ENCODE measurements at places on chromosomes 3 and 15.

- no peak for DNase-seq
Observed at GRCh38 chr3:114308830-114309229, 15.0 kb downstream of the TIGIT start.

- no peak for DNase-seq
Observed at GRCh38 chr3:10408680-10409079, 87.8 kb upstream of the SEC13 start.

DNA sequence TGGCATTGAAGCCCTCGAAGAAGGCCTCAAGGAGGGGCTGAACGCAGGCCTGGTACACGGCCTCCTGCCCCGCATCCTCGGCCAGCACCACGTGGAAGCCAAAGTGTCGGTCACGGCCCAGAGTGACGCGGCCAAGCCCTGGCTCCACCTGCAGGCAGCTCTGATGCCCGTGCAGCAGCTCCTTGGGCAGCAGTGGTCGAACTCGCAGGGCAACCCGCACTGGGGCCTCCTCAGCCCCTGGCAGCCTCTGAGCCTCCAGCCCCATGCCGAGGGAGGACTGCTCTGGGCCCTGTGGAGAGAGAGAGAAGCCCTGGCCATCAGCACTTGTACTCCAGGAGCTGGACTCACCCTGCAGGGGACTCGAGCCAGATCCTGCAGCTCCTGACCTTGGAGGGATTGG, 2.6 kb downstream of the KIF7 start:
- no peak for DNase-seq

DNA sequence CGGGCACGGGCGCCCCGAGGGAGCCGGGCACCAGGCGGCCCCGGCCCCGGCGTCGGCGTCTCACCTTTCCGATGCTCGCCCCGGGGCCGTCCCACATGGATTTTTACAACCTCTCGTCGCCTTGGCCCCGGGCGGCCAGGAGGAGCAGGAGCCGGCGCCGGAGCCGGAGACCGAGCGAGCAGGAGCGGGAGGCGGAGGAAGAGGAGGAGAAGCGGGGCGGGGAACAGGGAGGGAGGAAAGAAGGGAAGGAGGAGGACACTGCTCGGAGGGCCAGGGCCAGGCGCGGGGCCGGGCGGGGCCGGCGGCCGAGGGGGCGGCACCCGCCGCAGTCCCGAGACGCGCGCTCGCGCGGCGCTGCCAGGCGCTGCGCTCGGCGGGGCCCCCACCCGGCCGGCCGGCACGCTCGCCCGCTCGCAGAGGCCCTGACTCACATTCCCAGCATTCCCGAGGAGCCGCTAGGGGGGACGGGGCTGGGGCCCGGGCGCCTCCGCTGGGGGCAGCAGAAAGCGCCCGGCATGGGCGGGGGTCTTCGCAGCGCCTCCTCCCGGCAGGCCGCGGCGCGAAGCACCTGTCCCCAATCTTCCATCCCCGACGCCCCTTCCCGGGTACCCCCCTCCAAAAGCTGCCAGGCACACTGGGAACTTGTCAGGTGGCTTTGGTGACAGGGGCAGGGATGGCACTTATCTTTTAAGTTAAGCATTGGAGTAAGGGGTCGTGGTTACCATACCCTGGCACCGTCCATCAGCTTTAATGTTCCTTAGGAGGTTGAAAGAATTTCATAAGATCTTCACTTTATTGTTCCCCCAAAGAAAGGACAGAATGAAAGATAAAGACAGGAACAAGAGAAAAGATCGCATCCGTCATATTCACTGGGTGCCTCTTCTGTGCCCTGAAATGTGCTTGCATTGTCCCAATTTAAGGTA, at the start of gene ERC2:
TSS of gene ERC2 (minus strand) at position 284 of the 923 bp plus-strand sequence.
- no peak for DNase-seq

DNA sequence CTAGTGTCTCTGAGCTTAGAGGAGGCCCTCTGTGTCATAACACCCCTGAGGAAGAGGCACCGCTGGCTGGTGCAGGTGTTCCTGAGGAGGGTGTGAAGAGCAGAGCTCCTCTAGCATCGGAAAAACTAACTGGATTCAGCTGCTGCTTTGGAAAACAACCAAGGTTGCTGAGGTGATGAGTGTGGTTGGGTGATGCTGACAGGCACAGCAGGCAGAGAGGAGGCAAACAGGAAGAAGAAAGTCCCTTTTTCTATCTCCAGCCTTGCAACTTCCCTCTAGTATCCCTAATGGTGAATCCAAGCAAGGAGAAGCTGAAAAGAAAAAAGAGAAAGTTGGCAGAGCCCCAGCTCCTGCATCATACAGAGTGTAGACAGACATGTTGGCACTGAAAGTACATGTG, 3.8 kb upstream of the OR4F15 start:
- no peak for DNase-seq

DNA sequence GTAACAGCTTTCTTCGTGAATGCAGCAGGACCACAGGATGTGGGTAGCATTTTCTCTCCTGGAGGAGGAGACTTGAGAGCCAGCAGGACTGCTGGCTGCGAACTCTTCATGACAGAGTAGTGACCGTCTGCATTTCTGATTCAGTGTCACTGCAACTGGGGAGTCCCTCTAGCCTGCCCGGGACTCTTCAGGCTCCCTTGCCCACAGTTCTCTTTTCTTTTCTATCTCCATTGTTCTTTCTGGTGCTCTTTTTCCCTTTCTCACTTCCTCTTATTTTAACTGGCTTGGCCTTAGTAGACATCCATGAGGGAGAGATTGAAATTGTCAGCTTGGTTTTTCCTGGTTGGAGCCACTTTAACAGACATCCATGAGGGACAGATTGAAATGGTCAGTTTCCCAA, 49.9 kb upstream of the P2RY1 start:
- no peak for DNase-seq

DNA sequence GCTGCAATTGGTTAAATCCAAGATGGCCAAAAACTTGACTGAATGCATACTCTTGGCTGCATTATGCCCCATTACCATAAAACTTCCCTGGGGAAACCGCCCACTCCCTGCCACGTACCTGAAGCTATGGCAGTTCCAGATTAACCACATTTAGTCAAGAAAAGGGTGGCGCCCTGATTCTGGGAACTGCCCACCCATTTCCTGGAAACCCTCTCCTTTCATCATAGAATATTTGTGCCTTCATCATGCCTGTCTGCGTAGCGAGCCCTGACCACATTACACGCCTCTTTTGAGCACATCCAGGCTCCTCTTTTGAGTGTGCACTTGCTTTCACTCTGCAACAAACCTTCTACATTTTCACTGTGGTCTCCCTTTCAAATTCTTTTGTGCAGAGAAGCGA, 5.2 kb downstream of the LINS1 start:
- peak; percentile 98 for DNase-seq

DNA sequence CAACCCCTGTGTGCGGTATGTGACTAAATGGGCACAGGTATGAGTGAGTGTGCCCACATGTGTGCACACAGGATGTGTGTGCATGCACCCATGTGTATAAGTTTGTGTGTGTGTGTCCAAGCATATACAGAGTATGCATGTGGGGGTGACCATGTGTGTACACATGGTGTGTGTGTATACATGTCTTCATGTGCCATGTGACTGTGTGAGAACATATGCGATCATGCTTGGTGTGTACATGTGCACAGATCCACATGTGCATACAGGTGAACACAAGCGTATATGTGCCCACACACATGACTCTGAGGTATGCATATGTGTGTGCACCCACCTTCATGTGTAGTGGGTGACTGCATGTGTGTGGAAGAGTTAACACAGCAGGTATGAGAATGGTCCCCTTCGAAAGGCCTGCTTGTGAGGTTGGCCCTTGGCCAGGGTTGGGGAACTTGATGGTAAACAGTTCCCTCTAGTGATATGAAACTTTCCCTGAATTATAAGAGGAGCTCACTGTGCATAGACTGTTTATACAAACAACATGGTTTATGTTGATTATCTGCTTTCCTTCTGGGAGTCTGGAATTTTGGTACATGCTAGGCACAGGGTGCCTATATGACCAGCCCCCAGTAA, 10.3 kb downstream of the PFKFB4 start:
- DNase-seq, result no peak

DNA sequence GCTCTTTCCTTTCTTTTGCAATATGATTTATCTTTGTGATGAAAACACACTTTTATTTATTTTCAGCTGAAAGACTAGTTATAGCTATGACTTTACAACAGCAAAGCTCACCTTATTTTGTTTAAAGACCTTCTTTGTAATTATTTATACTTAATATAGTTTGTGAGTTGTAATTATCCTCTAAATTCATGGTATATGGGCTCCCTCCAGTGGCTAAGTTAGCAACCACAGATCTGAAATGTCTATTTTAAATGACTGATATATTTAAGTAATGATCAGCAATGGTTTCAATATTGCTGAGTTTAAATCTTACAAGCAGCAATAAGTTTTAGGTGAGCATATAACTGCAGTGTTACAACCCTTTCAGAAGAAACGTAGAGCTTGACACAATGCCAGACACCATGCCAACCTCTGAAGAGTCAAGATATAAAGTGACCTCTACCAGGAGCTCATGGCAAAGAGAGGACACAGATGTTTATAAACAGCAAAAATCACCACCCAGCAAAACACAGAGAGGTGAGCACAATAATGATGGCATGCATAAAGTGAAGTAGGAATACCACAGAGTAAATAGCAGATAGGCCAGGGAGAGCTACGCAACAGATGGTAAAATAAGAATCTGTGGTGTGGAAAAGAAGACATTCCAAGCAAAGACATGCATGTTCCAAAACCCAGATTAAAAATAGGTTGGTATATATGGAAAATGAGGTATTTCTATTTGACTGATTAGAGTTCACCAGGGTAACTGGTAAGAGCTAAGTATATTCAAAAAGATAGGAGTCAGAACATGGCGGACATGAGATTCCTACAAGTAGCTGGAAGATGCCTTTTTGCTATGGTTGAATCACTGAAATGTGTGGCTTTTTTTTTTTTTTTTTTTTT, 143.7 kb upstream of the ZNF385D start:
- DNase-seq, result no peak

DNA sequence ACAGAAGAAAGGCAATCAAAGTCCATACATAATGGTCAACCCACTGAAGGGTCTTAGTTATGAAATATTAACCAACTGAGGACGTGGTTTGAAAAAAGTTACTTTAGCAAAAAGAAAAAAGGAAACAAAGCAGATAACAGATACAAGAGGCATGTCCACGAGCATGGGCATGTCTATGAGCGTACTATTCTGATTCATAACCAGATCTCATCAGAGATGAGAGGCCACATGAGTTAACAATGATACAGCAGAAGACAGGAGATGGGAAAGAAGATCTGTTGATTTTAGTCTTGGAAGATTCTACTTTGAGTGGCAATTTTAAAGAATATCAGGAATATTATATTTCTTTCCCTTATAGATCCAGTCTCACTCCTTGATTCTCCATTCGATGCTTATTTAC, 262.9 kb upstream of the SLITRK3 start:
- DNase-seq, result no peak

- peak; percentile 72 for DNase-seq
Observed at GRCh38 chr15:55588070-55588814, at the start of gene PYGO1. TSS of gene PYGO1 (minus strand) at chr15:55588345. CDS start at chr15:55587883, 462 bp downstream.

DNA sequence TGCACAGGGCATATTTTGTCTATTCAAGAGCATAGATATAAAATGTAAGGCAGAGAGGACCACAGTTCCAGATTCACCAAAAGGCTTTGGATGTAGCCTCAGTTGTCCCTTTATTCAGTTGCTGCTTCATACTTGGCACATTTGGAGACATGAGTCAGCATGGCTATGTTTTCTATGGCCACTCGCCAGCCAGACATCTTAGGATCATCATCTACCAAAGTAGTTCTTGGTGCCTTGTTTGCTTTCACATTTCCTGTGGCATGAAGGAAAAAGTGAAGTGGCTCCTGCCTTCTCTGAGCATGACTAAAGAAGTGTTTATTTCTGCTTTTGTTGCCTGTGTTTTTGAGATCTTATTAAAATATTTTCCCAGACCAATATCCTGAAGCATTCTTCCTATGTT, 7.2 kb downstream of the SUSD5 start:
- DNase-seq, result no peak

- DNase-seq, result no peak
Observed at GRCh38 chr15:51840692-51841091, 11.2 kb downstream of the TMOD3 start.

DNA sequence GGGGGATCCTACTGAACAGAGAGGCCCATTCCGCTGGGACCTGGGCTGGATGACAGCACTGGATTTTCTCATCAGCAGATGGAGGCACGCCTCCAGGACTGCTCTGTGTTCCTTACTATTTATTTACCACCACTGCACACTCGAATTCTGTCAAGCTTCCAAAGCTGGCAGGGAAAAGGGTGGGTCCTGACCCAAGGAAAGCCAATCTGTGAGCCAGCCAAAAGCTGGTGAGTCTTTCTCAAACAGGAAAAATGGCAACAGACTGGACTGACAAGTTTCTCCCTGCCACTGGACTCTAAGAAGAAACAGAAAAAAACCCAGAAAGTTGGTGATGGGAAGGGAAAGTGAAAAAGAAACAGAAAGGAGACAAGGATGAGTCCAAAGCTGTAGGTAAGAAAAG, 37.8 kb downstream of the CD47 start:
- no peak for DNase-seq

- DNase-seq, result no peak
Observed at GRCh38 chr15:98727115-98728040, 79.0 kb downstream of the IGF1R start.

DNA sequence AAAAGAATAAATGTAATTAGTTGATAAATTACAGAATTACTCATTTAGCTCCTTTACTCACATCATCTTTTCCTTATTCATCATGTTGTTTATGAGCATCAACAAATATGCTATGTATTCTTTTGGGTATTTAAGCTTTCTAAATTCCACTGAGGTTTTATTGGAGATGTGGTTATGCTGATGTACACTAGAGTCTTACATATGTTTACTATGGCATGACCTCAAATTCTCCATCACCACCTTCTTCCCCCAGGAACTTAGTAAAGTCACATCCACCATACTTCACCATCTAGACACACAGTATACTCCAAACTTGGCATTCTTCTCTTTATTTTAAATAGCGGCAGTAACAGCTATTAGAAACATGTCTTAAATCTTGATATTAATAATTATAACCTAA, 74.1 kb upstream of the MELTF start:
- no peak for DNase-seq

GRCh38 chr3:171157286-171157685, 130.8 kb upstream of the SLC2A2 start:
- DNase-seq, result no peak

Data from activated CD8-positive, alpha-beta memory T cell treated with anti-CD3 and anti-CD28 coated beads for 24 hours (primary cell).